T-cell (primary cell): ENCODE measurements at places on chromosomes 12 and 14.

DNA sequence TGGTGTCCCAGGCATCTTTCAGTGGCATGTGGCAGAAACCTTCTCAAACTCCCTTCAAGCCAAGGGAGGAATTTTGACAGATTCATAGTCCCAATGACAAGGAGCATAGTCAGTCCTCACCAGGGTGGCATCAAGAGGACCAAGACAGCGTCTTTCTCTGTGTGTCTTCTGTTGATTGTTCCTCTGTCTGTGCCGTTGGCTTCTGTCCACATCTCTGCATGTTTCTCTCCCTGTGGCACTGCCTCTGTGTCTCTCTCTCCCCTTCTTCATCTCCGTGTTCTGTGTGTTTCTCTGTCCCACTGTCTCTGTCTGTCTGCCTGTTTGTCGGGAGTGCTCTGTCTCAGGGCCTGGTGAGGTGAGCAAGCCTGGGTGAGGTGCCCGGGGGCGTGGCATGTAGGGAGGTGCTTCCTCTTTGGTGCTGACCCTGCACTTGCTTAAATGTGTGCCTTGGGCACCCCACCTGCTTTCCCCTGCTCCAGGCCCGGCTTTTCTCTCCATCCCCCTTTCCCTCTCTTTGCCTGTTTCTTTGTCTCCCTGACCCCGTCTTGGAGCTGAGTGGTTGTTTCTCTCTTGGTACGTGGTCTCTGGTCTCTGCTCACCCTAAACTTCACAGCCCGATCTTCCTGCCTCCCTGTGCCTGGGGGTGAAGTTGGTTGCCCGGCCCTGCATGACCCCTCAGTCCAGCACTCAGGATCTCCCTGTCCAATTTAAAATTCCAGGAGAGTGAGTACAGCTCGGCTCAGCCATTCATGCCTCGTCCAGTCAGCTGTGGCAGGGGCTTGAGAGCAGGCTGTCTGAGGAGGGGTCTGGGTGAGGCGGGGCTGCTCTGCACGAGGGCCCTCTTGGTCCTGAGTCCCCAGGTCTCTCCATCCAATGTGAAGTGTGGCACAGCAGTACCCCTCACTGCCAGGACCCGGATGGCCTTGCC is 28.5 kb downstream of the JDP2 start:
- no peak for DNase-seq

DNA sequence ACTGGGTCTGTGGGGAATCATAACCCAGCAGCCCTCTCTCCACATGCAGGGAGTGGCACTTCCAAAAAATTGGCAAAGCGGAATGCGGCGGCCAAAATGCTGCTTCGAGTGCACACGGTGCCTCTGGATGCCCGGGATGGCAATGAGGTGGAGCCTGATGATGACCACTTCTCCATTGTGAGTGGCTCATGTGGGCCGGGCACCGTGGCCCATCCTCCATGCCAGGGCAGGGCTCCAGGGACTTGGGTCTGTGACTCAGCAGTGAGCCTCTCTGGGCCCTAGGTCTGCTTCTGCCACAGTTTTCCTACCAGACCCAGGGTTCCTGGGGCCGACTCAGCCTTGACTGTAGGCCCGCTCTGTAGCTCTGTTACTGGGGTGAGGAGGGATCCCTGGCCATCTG is 2.2 kb downstream of the NPFF start:
- no peak for DNase-seq

DNA sequence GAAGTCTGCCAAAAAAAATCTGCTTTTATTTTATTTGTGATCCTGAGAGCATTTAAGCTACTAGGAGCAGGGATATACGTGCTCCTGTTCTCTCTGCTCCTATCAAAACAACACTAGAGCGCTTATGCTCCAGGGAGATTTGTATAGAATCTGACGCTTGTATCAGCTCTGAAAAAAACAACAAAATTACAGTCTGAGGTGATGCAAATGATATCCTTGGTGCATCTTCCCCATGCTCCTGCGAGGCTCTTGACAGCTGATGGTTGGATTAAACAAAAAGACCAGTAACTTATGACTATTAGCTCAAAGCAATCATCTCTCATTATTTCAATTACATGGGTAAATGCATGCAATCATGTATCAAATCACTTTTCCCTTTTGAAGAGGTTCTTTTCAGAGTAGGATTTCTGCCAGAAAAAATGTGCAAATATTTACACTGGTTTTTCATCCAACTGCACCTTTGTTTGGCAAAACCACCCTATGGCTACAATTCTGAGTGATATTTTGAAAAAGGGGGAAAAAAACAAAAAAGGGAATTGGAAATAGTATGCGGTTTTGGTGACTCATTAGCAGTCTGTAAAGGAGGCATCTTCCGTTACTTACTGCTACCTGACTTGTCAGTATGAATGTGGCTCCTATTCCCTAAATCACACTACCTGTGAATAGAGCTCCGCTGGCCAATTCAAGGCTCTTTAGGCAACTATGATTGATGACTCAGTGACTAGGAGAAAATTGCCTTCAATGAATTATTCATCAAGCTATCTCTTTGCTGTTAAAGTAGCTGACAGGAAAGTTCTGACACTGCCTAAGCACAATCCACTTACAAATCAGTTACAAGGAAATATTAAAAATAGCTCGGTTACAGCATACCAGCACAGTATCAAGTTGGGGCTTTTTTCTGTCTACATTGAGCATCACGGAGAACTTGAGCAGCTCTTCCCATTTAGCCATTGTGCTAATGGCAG is 450.0 kb downstream of the FOXG1 start:
- DNase-seq, result no peak

- no peak for DNase-seq
These were observed 733.9 kb downstream of the NRXN3 start for GRCh38 chr14:78904094-78904493.

GRCh38 chr14:98925354-98926040 is 346.5 kb downstream of the BCL11B start:
- no peak for DNase-seq

GRCh38 chr12:56469007-56469930 is 891 bp downstream of the SPRYD4 start:
- no peak for DNase-seq

GRCh38 chr14:69749956-69750355 is 17.0 kb upstream of the SRSF5 start:
- DNase-seq, result no peak

DNA sequence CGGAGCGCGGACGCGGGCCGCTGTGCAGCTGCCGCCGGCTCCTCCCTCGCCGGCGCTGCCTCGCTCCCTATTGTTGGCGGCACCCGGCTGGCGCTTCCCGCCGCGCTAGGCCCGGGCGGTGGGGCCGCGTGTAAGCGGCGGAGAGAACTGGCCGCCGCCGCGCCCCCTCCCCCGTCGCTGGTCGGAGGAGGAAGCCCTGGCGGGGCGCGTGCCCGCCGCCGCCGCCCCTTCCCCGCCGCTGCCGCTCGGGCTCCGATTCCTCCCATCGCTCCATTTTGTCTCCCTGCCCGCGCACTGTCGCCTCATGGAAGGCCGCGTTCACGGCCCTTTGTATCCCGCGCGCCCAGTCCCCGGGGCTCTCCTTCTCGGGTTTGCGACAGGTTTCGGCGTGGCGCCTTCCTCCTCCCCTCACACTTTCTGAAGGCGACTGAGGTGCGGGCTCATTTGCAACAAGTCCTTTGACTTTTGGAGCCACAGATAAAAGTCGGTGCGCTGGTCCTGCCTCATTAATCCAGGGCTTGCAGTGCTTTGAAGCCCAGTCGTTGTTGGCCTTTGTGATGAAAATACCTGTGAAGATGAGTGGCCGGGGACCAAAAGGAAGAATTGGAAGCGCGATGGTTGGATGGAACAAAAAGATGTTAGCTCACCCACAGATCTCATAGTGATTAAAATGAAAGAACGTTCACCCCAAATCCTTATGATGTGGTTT is 707 bp downstream of the CPSF6 start:
- DNase-seq, result peak; percentile 61

- DNase-seq, result no peak
These were observed 2.3 kb upstream of the DIO2 start for GRCh38 chr14:80213602-80214001.
